ENCODE measurements at places on chromosomes 3 and 15.

DNA sequence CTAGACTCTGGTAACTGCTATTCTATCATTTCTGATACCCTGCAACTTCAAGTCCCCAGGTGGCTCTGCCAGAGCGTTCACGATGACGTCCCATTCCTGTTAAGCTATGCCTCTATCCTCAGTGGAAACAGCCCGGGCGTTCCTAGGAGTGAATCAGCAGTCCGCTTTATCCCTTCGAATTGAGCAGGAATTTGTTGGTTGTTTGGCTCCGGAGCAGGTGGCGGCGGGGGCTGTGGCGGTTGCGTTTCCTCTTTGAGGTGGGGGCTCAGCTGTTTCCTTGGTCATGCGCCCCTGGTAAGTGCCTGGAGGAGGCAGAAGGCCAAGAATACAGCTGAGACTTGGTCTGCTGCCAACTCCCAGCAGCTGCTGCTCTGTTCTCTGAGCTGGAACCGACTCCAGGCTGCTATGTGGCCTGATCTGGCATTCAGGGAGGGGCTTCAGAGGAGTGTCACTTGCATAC is 25.2 kb downstream of the ARPP21 start:
- DNase-seq, result peak; percentile 9

GRCh38 chr3:73056014-73056844 is 5.2 kb upstream of the EBLN2 start:
- DNase-seq, result no peak

DNA sequence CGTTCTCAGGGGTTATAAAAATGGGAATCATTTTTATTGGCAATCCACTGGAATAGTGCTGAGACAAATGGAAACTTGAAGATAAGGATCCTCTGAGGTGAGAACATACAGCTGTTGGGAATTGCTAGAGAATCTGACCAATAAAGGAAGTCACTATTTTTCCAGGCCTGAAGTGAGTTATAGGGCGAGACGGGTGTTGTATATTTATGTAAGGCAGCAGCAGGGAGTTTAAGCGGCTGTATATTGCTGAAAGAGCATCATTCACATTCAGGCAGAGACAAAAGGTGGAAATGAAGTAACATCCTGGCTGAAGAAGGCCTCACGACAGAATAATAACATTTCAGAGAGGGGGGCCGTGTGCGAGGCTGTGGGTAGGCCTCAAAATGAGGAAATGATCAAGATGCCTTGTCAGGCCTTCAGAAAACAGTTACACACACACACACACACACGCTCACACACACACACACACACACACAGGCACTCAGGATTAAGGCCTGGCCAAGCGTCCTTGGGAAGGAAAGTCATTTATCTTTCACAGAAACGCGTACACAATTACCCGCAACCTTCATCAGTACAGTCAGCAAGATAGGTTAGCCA is 964.9 kb upstream of the NR2F2 start:
- peak; percentile 94 for DNase-seq

DNA sequence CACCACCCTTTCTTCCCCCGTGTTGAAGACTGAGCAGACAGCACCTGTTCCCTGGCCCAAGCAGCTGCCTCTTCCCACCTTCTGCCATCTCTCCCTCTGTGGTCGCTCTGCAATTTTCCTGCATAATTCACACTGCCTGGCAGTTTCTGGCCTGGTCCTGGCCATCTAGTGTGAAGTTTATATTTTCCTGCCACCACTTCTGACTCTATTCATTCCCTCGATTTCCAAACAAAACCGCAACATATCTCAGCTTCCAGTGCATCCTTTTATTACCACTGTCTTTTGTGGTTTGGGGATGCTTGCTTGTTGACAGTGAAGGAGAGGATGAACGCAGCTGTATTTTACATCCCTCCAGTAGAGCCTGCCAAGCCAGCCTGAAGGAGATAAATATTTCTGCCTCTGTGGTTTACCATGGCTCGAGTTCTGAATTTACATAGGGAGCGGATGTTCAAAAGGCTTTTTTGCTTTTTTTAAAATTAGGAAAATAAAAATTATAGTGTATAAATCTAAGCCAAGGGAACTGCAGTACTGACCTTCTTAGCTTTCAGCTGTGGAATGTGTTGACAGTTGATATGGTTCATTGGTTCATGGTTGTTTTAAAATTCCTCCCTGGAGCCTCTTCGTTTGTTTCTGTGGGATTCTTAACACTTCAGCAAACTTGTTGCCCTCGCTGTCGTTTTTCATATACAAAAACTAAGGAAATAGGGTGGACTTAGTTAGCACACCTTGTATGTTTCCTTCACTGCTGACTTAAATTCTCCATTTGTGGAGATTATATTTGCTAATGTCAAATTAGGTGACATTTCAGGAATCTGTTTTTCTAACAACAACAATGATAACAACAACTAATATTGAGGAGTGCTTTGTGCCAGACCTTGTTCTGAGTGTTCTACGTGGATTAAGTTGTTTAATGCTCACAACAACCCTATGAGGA is 250.5 kb downstream of the ADAMTSL3 start:
- DNase-seq, result peak; percentile 1

DNA sequence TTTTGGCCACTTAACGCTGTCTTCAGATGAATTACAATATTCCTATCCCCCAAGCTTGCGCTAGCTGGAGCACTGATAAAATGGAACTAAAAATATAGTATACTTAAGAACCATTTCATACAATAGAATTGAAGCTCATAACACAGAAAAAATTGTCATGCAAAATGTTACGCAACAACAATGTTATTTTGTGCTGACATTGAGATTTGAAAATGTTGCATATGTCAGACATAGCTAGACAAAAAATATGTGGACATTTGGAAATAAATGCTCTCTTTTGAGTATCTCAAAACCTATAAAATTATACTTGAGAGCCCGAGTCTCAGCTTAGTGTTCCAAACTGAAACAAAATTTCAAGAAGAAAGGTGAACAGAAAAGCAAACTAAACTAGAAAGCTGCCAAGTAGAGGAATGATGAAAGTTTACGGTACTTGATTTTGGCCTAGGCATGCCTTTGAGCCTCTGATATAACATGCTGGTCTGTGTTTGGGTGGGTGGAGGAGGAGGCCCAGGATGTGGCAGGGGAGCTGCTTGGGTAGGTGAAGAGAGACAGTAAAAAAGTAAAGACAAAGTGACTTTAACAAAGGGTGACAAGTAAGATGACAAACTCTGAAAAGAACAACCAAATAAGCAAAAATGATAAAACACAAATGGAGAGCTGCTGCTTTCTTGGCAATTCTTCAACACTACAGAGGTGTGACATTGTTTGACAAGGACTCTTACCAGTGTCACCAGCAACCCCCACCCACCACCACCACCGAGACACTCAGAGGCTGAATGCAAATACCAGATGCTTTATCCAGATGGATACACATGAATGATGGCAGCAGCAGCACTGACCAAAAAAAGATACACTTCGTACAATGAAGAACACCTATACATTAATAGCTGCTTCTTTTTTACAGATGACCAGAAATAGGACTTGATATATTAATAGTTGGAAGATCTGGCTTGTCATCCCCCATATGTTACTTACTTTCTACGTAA is 129.3 kb upstream of the FEZF2 start:
- DNase-seq, result no peak

DNA sequence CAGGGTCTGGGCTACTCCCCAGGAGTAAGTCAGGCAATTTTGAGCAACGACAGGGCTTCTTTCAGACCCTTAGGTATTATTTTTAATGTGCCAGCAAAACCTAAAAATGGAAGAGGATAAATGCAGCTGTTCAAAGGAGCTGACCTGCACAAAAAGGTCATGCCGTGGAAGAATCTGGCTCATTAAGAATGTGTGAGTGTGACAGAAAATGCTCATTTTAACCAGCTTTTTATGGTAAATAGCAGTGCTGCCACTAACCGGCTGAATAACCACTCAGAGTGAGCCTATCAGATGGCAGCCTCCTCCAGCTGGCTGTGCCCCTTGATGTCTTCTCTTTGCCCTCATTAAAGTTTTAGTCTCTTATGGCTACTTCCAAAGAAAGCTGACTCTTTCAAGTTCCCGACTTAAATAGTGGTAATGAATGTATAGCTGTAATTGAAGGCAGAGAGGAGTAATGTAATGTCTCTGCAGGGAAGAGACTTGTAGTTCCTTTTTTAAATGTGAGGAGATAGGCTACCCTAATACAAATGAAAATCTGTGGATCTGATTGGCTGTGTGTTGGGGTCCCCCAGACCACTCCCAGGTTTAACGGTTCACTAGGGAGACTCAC is 9.5 kb upstream of the FSTL1 start:
- no peak for DNase-seq

- no peak for DNase-seq
Observed at GRCh38 chr3:190051641-190052040, 69.1 kb downstream of the P3H2 start.

- DNase-seq, result no peak
Observed at GRCh38 chr3:67605377-67605776, 49.0 kb downstream of the SUCLG2 start.

GRCh38 chr3:128052595-128053351 is 536 bp downstream of the SEC61A1 start:
- DNase-seq, result no peak

GRCh38 chr3:43892061-43892460 is 201.3 kb downstream of the ABHD5 start:
- no peak for DNase-seq

DNA sequence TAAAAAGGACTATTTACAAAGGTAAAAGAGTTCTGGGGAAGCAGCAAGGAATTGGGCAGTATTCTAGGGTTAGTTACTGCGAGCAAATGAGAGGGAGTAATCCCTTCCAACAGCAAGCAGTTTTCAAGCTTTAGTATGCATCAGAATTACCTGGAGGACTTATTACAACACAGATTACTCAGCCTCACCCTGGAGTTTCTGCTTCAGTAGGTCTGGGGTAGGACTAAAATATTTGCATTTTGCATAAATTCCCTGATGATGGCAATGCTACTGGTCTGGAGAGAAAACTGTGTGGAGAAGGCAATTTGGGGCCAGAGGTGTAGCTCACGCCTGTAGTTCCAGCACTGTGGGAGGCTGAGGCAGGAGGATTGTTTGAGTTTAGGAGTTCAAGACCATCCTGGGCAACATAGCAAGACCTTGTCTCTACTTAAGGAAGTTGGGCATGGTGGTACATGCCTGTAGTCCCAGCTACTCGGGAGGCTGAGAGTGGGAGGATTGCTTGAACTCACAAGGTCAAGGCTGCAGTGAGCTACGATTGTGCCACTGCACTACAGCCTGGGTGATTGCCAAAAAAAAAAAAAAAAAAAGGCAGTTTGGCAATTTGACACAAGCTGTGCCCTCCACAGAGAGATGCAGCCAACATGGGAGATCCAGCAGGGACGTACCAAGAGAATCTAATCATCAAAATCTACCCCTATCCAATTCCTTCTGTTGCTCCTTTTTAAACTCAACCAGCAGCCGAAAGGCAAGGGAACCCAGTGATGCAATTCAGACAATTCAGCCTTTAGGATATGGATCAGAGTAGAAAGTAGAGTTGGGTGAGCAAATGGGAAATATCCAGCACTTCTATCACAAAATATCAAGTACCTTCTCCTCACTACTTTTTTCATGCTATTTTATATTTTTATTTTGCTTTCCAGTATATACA is 27.1 kb upstream of the AP4E1 start:
- peak; percentile 38 for DNase-seq

DNA sequence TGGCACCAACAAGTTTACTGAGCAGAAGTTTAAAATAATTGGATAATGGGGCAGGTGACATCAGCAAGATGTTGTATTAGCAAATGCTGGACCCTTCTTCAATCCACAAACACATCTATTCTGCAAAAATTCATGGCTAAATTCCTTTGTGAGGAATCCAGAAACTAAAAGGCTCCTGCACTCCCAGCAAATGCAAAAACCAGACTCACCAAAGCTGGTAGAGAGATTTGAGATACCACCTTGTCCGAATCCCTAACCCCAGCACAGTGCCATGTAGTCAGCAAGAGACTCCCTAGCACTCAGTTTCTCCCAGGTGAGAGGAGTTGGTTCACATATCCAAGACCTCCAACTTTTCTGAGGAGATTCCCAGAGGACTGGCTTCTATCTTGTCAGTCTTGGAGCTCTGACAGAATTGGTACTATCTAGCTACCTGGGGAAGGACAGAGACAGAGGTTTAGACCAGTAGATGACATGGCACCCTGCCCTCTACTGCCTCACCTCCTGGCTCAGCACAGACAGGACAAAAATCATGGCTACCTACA is 21.8 kb downstream of the GREM1 start:
- DNase-seq, result no peak

GRCh38 chr3:192957441-192958021 is 39.9 kb upstream of the MB21D2 start:
- peak; percentile 99 for DNase-seq

All from MV-4-11 (cell line).